ENCODE measurements at places on chromosomes 13 and 19.

DNA sequence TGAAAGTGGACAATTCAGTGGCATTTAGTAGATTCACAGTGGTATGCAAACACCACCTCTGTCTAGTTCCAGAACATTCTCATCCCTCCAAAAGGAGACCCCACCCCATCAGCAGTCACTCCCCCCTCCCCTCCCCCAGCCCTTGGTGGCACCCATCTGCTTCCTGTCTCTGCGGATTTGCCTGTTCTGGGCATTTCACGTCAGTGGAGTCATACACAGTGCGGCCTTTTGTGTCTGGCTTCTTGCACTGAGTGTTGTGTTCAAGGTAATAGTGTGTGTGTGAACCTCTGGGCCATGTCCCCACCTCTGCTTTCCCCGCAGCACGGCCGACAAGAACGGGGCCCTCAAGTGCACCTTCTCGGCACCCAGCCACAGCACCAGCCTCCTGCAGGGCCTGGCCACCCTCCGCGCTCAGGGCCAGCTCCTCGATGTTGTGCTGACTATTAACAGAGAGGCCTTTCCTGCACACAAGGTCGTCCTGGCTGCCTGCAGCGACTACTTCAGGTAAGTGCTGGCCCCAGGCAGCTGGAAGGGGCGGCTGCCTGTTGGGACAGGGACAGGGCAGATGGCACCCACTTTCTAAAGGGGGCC is 19.4 kb upstream of the CRTC1 start:
- no peak for DNase-seq

DNA sequence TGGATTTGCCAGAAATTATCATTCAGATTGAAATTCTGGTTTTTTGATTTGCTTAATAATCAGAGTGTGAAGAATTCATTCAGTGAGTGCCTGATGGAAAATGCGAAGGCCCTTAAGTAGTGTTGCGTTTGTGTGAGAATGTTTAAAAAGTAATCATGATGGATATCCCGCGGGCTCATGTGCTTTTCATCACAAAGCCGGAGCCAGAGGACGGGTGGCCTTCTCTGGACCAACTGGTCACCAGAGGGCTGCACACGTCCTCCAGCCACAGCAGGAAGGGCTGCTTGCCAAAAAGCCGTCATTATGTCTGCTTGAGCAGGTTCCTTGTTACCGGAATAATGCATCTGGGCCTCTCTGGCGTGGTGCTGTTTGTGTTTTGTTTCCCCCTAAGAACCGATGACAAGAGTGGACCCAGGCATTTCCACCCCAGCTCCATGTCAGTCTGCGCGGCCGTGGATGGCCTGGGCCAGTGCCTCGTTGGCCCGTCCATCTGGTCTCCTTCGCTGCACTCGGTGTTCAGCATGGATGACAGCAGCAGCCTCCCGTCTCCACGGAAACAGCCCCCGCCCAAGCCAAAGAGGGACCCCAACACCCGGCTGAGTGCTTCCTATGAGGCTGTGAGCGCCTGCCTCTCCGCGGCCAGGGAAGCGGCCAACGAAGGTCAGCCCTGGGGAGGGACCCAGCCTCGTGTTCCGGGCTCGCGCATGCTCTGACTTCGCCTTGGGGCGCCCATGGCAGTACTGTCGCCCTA is 497.7 kb downstream of the MYO16 start:
- DNase-seq = no peak

DNA sequence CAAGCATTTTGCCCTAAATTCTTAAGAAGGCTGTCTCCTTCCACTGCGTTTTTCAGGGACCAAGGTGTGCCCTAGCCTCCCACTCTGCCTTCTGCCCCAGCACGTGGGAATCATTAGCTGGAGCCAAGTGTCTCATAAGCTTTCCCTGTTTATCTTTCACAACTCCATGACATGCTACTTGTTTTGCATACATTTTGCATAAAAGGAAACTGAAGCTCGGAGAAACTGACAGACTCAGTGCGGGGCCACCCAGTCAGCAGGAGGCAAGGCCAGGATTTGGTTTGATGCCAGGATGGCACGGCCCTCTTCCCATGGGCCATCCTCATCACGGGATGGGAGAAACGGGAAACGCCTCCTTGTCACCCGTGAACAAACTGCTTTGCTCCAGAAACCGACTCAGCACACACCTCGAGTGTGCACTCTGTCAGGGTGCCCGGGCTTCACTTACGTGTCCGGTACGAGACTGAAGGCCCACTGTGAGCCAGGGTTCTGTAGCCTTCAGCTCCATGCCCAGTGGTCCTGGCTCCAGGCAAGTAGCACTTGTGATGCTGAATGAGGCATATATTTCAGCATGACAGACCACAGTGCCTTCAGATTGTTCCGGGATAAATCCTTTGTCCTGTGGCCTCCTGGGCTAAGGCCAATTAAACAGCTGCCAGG is 9.6 kb downstream of the CEBPA start:
- no peak for DNase-seq

- DNase-seq = no peak
Observed at GRCh38 chr19:38194061-38194701, 29.8 kb downstream of the DPF1 start.

DNA sequence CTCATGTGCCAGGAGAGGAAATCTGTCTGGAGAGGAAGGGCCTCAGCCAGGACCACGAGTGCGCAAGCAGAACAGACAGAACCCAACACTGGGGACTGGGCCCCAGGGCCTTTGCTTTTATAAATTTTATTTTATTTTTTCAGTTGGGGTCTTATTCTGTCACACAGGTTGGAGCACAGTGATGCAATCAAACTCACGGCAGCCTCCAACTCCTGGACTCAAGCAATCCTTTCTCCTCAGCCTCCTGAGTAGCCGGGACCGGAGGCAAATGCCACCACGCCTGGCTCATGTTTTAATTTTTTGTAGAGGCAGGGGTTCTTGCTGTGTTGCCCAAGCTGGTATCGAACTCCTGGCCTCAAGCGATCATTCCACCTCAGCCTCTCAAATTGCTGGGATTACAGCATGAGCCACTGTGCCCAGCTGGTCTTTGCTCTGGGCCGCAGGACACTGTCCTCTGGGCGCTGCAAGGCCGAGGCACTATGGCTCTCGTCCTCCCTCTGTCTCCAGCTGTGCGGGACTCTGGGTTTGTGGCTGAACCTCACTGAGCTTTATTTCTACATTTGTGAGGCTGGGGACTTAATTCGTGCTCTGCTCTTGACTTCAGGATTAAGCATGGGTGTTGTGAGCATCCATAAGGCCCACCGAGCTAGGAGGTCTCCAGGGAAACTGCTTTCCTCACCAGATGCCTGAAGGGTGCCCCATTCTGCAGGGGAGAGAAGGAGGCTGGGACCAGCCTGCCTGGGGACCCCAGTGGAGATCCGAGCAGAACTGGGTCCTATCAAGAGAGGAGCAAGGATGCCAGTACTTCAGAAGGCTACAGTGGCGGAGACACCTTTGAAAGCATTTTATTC is 144.2 kb upstream of the VSTM2B start:
- DNase-seq = no peak

- DNase-seq = no peak
Observed at GRCh38 chr13:104408733-104409132, 1342.5 kb upstream of the SLC10A2 start.

DNA sequence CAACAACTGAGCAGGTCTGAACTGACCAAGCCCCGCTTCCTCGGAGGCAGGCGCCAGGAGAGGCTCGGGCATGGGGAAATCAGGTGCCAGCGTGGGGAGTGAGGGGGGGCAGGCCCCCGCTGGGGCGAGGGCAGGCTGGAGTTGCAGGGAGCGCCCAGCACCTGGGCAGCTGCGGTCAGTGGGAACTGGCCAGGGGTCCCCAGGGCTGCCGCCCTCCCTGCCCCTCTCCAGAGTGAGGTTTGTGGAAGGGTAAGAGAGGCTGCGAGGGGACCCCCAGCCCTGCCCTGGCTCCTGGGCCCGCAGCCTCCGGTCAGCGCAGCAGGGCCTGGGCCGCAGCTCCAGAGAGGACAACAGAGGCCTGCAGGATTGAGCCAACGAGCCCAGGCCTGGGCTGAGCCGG is 32.5 kb downstream of the PIP5K1C start:
- DNase-seq = no peak

DNA sequence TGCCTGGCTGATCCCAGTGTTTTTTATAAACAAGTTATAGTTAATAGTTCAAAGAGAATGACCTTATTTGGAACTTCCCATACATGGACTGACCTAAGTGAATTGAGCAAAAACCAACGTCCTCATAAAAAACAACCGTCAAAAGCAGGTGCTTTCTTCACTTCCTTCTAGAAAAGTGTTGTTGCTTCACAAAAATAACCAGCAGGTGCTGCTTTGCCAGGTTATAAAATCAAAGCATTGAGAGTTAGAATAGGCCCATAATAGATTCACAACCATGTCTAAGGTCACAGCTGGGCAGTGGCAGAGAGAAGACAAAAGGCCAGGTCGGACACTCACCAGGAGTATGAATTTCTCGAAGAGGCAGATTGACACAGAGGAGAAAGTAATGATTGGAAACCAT is 9.5 kb downstream of the RUBCNL start:
- DNase-seq = no peak

DNA sequence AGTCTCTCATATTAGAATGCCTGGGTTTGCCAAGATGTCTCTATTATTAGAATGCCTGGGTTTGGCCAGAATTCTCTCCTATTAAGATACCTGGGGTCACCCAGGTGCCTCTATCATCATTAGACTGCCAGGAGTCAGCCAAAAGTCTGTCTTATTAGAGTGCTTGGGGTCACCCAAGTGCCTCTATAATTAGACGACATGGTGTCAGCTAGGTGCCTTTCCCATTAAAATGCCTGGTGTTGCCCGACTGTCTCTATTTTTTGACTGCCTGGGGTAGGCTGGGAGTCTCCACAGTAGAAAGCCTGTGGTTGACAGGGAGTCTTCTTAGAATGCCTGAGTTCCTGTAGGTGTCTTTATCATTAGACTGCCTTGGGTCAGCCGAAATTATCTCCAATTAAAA is 1536.6 kb downstream of the UQCRFS1 start:
- DNase-seq = no peak

GRCh38 chr13:26861941-26862340 is 101.4 kb upstream of the GPR12 start:
- no peak for DNase-seq

DNA sequence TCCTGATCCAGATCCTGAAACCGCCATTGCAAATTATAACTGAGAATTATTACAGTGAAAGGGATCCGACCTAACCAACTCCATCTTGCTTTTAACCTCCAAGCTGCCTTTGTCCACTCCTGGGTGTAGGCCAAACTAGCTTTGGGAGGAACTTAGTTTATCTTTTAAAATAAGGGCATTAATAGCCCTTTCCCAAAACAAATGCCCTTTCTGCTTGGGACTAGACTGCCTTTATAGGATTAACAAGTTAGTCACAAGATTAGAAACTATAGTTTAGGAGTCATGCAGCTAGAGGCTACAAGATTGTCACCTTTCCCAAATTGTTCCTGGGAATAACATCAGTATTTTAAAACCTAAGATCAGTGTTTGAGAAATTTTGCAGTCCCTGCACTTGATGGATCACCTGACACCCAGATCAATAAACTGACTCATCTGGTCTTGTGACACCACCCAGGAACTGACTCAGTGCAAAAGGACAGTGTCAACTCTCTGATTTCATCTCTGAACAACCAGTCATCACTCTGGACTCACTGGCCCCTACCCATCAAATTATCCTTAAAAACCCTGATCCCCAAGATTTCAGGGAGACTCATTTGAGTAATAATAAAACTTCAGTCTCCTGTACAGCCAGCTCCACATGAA is 4.1 kb upstream of the ZNF841 start:
- DNase-seq = no peak

DNA sequence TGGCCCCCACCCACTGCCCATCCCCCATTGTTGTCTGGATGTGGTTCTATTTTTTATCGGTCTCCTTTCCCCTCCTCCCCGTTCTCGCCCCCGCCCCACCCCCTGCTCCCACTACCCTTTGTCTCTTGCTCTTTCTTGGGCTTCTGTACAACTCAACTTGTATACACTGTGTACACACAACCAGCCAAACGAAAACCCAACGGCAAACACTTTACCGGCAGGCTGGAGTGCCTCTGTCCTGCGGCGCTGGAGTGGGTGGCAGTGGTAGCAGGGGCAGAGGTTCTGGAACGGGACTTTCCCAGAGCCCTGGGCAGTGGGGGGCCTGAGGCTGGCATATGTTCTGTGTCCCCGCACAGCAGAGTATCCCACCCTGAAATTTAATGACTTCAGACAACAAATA is 13.7 kb downstream of the RRAS start:
- no peak for DNase-seq

DNA sequence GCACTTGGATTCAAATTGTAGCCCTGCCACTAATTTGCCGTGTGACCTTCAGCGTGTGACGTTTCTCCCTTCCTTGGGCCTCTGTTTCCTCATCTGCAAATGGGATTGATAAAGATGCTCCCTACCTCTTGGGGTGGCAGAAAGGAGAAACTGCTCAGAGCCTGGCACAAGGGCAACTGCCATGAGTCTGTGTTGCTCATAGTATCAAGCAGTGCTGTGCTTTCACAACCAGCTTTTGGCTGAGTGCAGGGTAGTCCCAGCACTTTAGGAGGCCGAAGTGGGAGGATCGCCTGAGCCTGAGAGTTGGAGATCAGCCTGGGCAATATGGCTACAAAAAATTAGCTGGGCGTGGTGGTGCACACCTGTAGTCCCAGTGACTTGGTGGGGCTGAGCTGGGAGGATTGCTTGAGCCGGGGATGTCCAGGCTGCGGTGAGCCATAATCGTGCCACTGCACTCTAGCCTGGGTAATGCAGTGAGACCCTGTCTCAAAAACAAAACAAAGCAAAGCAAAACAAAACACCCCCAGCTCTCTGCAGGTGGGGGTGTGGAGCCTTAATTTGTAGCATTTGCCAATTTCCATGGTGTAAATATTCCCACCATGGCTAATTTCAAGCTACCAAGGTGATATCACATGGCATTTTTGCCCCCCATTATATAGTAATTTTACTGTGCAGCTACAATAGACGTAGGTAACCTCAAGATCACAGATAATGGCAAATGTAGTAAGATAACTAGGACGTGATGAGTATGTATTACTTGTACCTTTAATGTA is 1.6 kb upstream of the MARK4 start:
- no peak for DNase-seq

DNA sequence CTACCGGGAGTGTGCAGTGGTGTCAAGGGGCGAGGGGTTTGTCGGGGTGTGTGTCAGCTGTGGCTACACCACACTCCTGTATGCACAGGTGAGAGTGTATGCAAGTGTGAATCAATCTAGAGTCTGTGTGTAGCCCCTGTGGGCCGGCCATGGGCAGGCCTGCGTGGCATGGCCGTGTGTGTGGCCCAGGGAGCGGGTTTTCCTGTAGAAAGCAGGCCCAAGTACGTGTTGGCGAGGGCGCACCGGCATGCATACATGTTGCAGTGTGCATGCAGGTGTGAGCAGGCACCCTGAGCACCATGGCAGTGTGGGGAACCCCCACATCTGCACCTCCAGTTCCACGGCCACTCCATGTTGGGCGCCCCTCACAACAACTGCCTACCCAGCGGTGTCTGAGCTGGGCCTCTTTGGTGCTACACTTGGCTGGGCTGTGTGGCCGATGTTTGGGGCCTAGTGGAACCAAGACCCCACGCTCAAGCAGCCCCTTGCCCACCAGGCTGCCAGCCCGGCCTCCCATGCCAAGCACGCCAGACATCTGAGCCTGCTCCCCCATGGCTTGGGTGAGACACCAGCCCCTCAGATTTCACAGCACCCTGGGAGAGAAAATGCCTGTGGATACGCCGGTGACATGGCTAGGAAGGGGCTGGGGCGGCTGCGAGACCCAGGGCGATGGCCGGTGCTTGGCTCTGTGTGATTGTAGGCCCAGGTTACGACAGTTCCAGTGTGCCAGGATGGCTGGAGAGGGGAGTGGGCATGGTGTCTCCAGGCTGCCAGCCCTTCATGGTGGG is 2.1 kb downstream of the NFIX start:
- no peak for DNase-seq

GRCh38 chr13:66345971-66346370 is 884.2 kb downstream of the PCDH9 start:
- no peak for DNase-seq

GRCh38 chr13:101978552-101979315 is 423.1 kb downstream of the FGF14 start:
- DNase-seq = no peak

Measured in activated gamma-delta T cell (primary cell).